ENCODE measurements at places on chromosomes 11 and 22.

- DNase-seq, result no peak
Measured at GRCh38 chr22:32904044-32904443, 102.5 kb downstream of the TIMP3 start.

DNA sequence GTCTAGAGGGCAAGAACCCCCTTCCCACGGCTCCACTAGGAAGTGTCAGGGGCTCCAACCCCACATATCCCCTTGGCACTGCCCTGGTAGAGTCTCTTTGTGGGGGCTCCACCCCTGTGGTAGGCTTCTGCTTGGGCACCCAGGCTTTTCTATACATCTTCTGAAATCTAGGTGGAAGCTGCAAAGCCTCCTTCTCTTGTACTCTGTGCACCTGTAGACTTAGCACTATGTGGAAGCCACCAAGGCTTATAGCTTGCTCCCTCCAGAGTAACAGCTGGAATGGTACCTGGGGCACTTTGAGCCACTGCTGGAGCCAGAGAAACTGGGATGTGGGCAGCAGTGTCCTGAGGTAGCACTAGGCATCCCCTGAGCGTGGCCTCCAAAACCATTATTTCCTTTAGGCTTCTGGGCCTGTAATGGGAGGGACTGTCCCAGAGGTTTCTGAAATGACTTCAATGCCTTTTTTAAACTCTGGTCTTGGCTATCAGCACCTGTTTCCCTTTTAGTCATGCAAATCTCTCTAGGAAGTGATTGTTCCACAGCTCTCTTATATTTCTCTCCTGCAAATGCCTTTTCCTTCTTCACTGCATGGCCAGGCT is 68.4 kb downstream of the TRAF6 start:
- no peak for DNase-seq

DNA sequence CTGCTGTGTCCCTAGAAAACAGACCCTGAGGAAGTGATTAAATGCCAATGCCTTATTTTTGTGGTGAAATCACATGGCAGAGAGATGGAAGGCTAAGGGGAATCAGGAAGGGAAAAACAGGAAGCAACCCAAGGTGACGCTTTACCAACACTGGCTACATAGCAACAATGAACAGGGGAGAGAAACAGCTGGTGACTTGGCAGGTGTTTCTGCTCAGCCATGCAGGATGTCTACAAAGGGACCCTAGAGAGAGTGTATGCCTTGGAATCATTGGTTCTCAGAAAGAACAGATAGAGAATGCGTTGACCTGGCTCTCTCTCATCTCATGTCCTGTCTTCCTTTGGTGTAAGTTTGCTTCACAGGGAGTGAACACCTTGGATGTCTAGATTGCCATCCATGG is 911.9 kb downstream of the OPCML start:
- no peak for DNase-seq

GRCh38 chr11:74171630-74171968 is 510 bp downstream of the PPME1 start:
- DNase-seq, result no peak

GRCh38 chr22:30947816-30948454 is 20.6 kb downstream of the MORC2 start:
- no peak for DNase-seq

DNA sequence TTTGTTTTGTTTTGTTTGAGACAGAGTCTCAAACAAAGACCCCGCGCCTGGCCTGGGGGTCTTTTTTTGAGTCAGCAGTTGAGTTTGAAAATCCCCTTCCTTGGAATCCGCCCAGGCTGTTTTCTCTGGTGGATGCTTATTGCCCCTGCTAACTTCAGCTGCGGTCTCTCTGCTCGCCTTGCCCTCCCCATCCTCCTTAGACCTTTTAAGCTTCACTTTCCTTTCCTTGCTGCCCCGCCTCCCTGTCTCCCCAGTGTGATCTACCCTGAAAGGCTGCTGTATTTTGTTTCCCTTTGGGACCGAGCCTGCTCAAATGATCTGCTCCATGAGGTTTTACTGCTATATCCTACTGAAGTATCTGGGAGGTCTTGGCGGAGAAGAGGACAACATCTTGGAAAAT is 2.5 kb downstream of the USP18 start:
- no peak for DNase-seq

- DNase-seq, result no peak
Measured at GRCh38 chr22:50697667-50698506, 25.3 kb downstream of the SHANK3 start.

GRCh38 chr22:36334821-36335603 is 52.8 kb downstream of the MYH9 start:
- no peak for DNase-seq

- no peak for DNase-seq
Measured at GRCh38 chr11:114384487-114384886, 15.8 kb downstream of the C11orf71 start.

DNA sequence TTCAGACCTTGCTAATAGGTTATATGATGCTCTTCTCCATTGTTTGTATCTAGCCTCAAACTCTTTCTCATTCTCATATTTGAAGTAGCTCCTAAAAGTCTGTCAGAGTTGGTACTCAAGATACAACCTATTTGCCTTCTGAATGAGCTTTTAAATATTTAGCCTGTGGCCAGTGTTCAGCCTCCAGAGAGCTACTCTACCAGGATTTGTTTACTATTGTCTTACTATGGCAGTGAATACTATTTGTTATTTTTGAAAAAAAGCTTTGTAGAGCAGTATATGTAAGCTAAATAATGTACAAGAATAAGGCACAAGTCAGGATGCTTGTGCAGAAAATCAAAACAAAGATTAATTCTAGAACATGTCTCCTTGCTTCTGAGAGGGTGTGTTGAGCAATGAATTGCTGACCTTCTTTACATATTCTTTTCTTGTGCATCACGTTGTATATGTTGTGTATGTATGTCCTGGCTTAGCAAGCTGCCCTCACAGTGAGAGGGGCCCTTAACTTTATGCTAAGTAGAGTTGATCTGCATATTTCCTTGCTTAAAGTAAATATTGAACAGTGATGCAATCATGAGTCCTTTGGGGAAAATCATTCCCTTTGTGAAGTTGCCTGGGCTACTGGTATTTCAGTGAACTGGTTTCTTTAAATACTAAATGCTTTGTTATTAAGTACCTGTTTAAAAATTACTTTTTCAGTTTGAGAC is 438.0 kb downstream of the LUZP2 start:
- DNase-seq, result no peak

GRCh38 chr11:16769386-16769785 is 30.9 kb downstream of the C11orf58 start:
- DNase-seq, result no peak

DNA sequence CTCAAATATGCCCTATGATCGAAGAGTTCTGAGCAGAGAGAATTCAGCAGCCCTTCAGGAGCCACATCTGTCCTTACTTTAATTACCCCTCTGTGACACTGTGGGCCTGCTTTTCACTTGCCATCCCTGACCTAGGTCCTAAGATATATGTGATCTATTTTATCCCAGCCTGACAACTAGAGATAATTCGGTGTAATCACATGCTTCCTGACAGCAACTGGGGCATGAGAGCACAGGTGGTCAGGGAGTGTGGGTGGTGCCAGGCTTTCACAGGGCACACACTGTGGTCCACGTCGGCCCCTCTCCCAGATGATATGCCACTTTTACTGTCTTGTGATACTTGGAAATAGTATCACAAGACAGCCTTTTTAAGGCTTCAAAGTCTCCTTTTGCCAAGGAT is 3.9 kb downstream of the TUBA8 start:
- no peak for DNase-seq
